Adipocyte (in vitro differentiated cells): ENCODE measurements at places on chromosomes 7 and 10.

- DNase-seq: no peak
Measured at GRCh38 chr7:7919449-7919945, 49.1 kb upstream of the GLCCI1 start.

DNA sequence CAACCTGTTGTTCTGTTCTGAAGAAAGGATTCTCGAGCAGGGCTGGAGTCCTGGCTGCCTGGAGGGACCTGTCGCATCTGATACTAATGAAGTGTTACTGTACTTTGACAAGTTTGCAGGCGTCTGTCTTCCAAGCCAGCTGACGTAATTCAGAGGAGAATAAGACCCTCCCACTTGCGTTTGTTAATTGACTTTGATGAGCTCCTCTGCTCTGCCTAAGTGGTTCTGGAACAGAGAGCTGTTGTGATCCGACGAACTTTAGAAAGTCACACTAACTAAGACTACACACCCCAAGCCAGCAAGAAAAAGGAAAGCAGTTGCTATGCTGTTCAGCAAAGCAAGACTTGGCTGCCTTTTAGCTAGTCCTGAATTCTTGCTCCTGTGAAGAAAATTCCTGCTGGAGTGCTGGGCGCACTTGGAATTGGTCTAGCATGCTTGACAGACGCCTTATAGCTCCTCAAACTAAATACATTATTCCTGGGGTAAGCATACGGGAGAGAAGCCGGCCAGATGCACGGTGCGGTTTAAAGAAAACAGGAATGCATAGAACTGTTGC lies 200.3 kb downstream of the CACNB2 start:
- DNase-seq: peak; percentile 56

GRCh38 chr7:136887317-136887716 lies 18.9 kb downstream of the CHRM2 start:
- no peak for DNase-seq

DNA sequence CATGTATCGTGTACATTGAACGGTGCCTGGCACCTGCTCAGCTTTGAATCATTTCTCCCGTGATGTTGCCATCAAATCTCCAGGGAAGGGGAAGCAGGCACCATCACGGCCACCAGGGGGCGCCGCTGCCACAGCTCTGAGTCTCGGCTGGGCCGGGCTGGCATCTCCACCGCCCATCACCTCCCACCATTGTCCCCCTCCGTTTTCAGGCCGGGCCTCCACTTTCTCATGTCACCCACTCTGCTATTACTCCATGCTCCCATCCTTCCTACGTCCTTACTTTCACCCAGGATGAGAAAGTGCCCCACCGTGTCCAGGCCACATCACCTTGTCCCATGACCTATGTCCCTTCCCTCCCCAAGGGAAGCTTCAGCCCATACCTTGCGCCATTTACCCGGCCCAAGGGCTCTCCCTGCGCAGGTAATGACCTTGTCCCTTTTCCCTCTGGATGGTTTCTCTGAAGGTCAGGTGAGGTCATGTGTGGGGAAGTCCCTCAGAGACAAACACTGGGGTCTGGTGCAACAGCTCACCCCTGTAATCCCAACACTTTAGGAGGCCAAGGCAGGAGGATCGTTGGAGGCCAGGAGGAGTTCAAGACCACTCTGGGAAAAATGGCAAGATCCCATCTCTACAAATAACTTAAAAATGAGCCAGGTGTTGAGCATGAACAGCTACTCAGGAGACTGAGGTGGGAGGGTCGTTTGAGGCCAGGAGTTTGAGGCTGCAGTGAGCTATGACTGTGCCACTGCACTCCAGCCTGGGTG lies 31.8 kb upstream of the OCM2 start:
- peak; percentile 83 for DNase-seq

GRCh38 chr10:76769582-76769981 lies 868.0 kb downstream of the KCNMA1 start:
- no peak for DNase-seq

- DNase-seq: peak; percentile 46
Measured at GRCh38 chr10:89183571-89183970, 23.5 kb downstream of the CH25H start.

GRCh38 chr10:86648704-86649427 lies 5.5 kb upstream of the OPN4 start:
- DNase-seq: peak; percentile 91
